ENCODE measurements at places on chromosomes 7 and 10.

- DNase-seq = no peak
Observed at GRCh38 chr7:134248196-134248595, 68.5 kb downstream of the SLC35B4 start.

DNA sequence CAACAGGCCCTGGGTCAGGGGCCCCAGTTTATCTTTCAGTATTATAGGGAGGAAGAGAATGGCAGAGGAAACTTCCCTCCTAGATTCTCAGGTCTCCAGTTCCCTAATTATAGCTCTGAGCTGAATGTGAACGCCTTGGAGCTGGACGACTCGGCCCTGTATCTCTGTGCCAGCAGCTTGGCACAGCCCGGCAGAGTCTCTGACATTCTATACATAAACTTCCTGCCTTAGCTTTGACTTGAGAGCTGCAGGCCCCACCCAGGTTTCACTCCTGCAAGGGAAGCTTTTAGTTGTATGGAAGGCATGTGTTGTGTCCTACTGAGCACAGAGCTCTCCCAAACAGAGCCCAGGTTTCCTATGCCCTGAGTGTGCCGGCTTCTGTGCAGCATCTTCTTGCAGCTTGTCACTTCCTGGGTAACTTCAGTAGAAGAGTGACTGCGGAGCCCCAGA lies 205.6 kb upstream of the PRSS58 start:
- DNase-seq = no peak

DNA sequence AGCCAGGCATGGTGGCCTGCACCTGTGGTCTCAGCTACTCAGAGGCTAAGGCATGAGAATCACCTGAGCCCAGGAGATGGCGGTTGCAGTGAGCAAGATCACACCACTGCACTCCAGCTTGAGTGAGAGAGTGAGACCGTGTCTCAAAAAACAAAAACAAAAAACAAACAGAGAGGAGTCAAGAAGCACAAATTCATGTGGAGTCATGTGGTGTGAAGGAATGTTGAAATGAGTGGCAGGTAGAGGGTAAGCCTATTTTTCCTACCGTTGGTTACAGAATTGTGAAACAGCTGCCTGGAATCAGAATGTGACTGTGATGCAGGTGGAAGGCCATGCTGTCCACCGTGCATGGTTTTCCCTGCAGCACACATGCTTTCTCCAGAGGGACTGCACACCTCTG lies 23.7 kb upstream of the NUB1 start:
- no peak for DNase-seq

GRCh38 chr10:36281831-36282331 lies 639.8 kb upstream of the FZD8 start:
- no peak for DNase-seq

GRCh38 chr7:158473221-158473620 lies 114.4 kb downstream of the PTPRN2 start:
- DNase-seq = no peak

GRCh38 chr10:28190196-28190595 lies 112.7 kb downstream of the MPP7 start:
- DNase-seq = no peak

- DNase-seq = peak; percentile 16
Observed at GRCh38 chr7:95476072-95476847, 9.5 kb upstream of the ASB4 start.

GRCh38 chr7:16369855-16370254 lies 51.5 kb downstream of the CRPPA start:
- DNase-seq = no peak
